ENCODE measurements at places on chromosomes 13 and 19.

DNA sequence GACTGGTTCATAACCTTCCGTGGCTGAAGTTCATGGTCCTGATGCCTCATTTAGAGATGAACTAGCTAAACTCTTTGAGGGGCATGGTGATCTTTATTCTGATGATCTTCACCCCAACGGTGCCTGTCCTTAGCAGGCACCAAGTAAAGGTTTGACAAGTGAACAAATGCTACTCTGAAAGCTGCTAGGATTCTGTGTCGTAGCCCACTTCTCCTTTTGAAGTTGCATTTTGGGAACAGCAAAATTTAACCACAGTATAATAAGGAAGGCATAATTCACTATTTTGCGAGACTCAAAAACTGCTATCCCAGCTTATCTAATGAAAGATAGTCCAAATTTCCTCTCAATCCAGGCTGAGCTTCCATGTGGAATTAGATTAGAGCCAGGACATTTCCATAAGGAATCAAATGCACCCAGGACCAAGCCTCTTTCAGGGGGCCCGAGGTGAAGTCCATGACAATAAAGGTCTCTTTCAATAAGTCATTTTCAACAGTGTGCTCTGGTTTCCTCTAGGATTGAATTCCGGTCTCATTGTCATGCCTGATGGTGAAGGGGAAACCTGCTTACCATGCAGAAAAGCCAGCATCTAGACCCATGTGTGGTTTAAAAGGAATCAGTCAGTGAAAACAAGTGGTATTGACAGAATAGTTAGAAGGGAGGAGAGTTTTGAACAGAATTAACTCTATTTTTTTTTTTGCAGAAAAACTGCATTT is 23.1 kb downstream of the SIAH3 start:
- peaks cover 2% of the 10 kb centered on the region for H3K27me3 ChIP-seq
- no peaks in the 10 kb centered on the region for H3K36me3 ChIP-seq
- no peak overlapping the region for H3K4me3 ChIP-seq
- no peak for DNase-seq

DNA sequence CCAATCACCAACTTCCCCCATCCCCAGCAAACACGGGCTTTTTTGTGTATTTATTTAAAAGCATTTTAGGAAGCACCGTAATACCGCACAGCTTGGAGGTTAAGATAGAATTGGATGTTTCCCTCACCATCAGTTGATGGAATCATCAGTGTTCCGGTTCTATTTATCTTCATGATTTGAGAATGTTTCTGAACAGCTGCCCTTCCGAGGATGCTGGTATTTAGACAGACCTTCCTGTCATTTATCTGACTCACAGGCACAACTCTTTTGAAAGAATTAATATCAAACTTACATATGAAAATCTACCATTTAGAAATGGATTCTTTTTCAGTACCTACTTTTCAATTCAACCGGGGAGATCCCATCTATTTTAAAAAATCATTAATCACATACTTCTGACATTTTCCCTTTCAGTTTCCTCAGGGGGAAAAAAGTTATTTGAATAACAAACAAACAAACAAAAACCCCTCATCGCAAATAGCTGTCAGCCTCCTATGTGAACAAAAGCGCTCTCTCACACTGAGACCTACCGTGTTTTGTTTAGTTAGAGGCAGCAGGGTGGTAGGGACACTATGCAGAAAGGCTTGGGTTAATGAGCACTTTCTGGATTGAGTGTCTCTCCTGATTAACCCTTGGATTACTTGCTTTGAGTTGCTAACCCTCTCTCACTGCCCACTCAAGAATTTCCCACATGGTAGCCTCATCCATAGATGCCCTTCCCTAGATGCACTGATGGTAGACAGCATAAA is 189.3 kb downstream of the TM9SF2 start:
- no peak overlapping the region for H3K4me3 ChIP-seq
- peaks cover 7% of the 10 kb centered on the region for H3K27me3 ChIP-seq
- no peaks in the 10 kb centered on the region for H3K36me3 ChIP-seq
- no peak for DNase-seq

- no peaks in the 10 kb centered on the region for H3K4me1 ChIP-seq
- H3K27ac ChIP-seq, result no peak overlapping the region
- H3K27me3 ChIP-seq, result no peaks in the 10 kb centered on the region
Measured at GRCh38 chr13:50629497-50629896, 214.0 kb downstream of the DLEU7 start.

- H3K27me3 ChIP-seq, result no peaks in the 10 kb centered on the region
- peak overlapping the region; percentile 26 for H3K27ac ChIP-seq
- DNase-seq, result no peak
- H3K4me1 ChIP-seq, result peaks cover 16% of the 10 kb centered on the region
Measured at GRCh38 chr13:40190641-40191100, 475.8 kb downstream of the FOXO1 start.

- peaks cover 10% of the 10 kb centered on the region for H3K36me3 ChIP-seq
- H3K27ac ChIP-seq, result no peak overlapping the region
- H3K4me3 ChIP-seq, result no peak overlapping the region
- no peaks in the 10 kb centered on the region for H3K27me3 ChIP-seq
- DNase-seq, result no peak
- H3K4me1 ChIP-seq, result no peaks in the 10 kb centered on the region
Measured at GRCh38 chr13:100434010-100434763, 154.4 kb downstream of the GGACT start.

- peaks cover 2% of the 10 kb centered on the region for H3K27me3 ChIP-seq
- H3K4me1 ChIP-seq, result peaks cover 7% of the 10 kb centered on the region
- H3K27ac ChIP-seq, result peak overlapping the region; percentile 85
- peak overlapping the region; percentile 90 for H3K4me3 ChIP-seq
- DNase-seq, result no peak
- H3K36me3 ChIP-seq, result no peaks in the 10 kb centered on the region
Measured at GRCh38 chr13:102401265-102401664, 583 bp downstream of the FGF14 start.

GRCh38 chr19:48321372-48321621 is 4.1 kb upstream of the EMP3 start:
- peak; percentile 96 for DNase-seq
- H3K4me3 ChIP-seq, result peak overlapping the region; percentile 89
- H3K36me3 ChIP-seq, result no peaks in the 10 kb centered on the region
- no peaks in the 10 kb centered on the region for H3K4me1 ChIP-seq

DNA sequence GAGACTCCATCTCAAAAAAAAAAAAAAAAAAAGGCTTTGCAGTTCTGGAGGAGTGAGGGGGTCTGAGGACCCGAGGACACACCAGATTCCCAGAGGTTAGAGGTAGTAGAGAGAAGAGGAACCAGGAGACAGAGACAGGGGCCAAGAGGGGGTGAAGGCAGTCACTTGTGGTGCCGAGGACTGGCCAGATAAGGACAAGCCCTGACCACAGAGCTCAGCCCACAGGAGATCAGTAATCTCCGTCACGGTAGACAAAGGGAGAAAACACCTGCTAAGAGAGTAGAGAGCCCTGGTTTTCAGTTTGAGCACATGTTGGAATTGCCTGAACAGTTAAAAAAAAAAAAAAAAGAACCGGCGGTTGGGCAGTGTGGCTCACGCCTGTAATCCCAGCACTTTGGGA is 1.7 kb upstream of the PRAM1 start:
- no peaks in the 10 kb centered on the region for H3K36me3 ChIP-seq
- H3K27ac ChIP-seq, result no peak overlapping the region
- DNase-seq, result no peak
- no peak overlapping the region for H3K4me3 ChIP-seq

DNA sequence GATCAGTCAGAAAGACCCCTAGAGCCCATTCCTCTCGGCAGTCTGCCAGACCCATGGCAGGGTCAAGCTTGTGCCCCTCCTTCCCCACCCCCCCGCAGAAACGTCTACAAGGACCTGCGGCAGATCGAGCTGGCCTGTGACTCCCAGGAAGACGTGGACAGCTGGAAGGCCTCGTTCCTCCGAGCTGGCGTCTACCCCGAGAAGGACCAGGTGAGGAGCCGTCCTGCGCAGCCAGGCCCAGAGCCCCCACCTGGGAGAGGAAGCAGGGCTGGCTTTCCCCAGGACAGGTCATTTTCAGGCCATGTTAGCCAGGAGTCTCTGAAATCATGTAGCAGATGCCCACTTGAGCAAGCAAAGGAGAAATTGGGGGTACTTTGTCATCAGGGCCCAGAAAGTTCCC is 12.3 kb downstream of the TMED1 start:
- peaks cover 3% of the 10 kb centered on the region for H3K27me3 ChIP-seq
- no peak for DNase-seq
- H3K4me1 ChIP-seq, result peaks cover 3% of the 10 kb centered on the region
- H3K27ac ChIP-seq, result no peak overlapping the region
- H3K36me3 ChIP-seq, result no peaks in the 10 kb centered on the region
- H3K4me3 ChIP-seq, result no peak overlapping the region

GRCh38 chr13:100347968-100348367 is 240.6 kb downstream of the GGACT start:
- DNase-seq, result no peak
- H3K36me3 ChIP-seq, result peaks cover 16% of the 10 kb centered on the region
- H3K4me1 ChIP-seq, result peaks cover 12% of the 10 kb centered on the region
- H3K27ac ChIP-seq, result no peak overlapping the region

DNA sequence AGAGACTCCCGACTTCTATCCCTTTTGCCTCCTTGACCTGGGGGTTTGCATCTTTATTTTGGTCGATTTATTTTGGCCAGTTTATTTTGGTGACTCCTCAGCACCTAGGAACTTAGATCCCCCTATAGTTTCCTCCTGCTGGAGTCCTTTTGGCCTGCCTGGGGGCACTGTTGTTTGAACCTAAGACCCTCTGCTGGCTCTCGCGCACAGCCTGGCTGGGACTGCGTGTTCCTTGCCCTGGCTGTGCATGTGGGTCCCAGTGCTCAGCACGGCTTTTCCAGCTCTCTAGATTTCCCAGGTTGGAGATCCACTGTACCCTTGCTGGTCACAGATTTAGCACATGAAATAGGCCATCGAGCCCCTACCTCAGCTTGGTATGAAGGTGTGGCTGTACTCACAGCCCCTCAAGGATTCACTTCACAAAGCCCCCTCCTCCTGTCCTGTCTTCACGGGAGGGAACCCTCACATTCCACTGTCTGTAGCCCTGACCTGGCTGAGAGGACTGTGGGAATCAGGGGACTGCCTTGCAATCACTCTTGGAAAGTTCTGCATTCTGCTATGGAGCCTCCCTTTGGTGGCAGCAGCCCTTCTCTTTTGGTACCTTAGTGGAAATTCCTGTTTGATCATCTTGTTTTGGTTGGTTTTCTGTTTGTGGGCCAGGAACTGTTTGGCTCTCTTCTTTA is 8.3 kb downstream of the UBAC2 start:
- H3K36me3 ChIP-seq, result peaks cover 6% of the 10 kb centered on the region
- H3K27me3 ChIP-seq, result peaks cover 5% of the 10 kb centered on the region
- no peak for DNase-seq
- no peak overlapping the region for H3K4me3 ChIP-seq
- H3K4me1 ChIP-seq, result peaks cover 15% of the 10 kb centered on the region

- peaks cover 4% of the 10 kb centered on the region for H3K27me3 ChIP-seq
- H3K4me1 ChIP-seq, result no peaks in the 10 kb centered on the region
- no peak overlapping the region for H3K27ac ChIP-seq
- DNase-seq, result no peak
- no peaks in the 10 kb centered on the region for H3K36me3 ChIP-seq
Measured at GRCh38 chr13:24039621-24040475, 120.7 kb upstream of the SPATA13 start.

DNA sequence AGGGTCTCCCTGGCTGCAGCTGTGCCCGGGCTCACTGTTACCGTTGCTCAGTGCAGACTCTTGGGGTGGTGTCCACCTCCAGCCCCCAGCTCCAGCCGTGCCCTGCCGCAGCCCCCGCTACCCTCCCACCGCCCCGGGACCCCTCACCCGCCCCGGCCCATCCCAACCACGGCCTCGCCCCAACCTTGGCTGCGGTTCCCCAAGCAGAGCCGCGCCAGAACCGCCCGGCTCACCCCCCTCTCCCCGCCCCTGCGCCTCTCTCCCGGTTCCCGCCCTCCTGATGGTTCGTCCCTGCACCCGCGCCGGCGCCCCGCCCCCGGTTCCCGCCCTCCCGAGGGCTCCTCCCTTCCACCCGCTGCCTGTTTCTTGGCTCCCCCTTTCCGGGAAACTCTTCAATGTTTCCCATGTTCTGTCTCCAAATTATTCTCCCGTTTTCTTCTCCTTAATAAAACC is 40.3 kb downstream of the ANKRD10 start:
- no peak overlapping the region for H3K27ac ChIP-seq
- peaks cover 8% of the 10 kb centered on the region for H3K4me1 ChIP-seq
- H3K36me3 ChIP-seq, result no peaks in the 10 kb centered on the region
- peaks cover 3% of the 10 kb centered on the region for H3K27me3 ChIP-seq
- DNase-seq, result peak; percentile 83

DNA sequence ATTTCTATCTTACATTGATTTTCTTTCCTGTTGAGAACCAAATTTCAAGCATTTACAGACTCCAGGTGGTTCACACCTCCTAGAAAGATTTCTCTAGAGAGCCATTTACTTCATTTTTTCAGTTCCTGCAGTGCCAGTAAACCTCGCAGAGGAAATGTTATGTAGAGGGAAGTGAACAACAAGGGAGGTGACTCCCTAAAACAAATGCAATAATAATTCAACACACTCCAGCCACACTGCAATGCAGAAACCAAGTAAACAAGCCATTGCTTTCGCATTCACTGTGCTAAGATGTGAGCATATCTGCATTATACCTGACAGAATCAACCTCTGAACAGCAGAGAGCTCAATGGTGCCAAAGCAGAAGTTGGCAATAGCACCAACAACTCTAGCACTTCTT is 215.1 kb downstream of the RBM26 start:
- DNase-seq, result no peak
- no peak overlapping the region for H3K4me3 ChIP-seq
- no peaks in the 10 kb centered on the region for H3K27me3 ChIP-seq

GRCh38 chr19:3556978-3557460 is 367 bp downstream of the MFSD12 start:
- H3K4me1 ChIP-seq, result peaks cover 10% of the 10 kb centered on the region
- DNase-seq, result peak; percentile 68
- peak overlapping the region; percentile 86 for H3K27ac ChIP-seq

DNA sequence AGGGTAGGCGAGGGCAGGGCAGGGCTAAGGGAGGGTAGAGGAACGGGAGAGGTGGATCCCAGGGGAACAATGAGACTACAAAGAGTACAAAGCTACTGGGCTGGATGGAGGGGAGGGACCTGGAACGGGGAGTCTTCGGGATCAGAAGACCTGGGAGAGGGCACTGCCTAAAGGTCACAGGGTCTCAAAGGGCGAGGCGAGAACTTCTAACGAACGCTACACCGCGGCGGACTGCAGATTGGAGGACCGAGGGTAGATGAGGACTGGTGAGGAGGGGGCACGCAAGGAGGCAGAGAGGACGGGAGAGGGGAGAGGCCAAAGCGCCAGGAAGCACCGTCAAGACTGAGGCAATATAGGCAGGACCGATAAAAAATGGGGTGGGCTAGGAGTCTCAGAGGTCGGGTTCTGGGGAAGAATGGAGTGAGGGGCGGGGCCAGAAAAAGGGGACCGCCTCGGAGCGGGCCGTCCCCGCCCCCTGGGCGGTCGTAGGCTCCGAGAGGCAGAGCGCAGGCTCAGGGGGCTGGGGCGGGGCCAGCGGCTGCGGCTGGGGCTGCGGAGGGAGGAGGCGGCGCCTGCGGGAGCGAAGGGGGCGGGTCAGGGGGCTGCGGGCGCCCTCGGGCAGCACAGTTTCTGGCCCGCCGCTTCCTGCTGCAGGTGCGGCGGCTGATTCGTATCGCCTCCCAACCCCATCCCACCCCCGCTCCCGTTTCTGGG is 1.3 kb upstream of the KCNC3 start:
- peaks cover 16% of the 10 kb centered on the region for H3K4me1 ChIP-seq
- peak; percentile 97 for DNase-seq
- peak overlapping the region; percentile 98 for H3K27ac ChIP-seq
- peaks cover 32% of the 10 kb centered on the region for H3K27me3 ChIP-seq
- peaks cover 10% of the 10 kb centered on the region for H3K36me3 ChIP-seq

All from glutamatergic neuron (in vitro differentiated cells).